Hippocampal formation (tissue), 2 donors: ENCODE measurements at places on chromosomes 4 and X.

DNA sequence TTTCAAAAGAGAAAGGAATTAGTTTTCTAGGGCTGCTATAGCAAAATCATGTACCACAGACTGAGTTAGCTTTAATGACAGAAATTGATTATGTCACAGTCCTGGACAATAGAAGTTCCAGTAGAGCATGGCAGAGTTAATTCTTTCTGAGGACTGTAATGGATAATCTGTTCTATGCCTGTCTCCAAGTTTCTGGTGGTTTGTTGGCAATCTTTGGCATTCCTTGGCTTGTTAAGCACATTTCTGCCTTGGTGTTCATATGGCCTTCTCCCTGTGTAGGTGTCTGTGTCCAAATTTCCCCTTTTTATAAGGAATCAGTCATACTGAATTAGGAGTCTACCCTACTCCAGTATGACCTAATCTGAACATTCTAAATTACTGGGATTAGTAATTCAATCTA is 336.1 kb upstream of the PABPC4L start:
- no peak for DNase-seq

DNA sequence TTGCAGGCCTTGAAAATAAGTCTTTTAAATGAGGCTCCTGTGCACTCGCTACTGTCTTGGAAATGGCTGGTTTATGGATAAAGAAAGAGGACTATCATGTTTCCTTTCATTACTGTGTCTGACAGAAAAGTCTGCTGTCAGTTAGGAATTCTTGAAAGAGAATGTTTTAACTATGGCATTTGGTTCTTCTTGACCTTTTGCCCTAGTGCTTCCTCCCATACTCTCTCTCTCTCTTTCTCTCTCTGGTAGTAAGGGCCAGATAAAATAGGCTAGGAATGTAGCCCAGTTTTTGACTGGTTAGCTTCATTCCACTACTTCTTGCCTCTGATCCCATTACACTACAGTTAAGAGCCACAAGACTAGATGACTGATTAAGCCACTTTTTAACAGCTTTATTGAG is 29.8 kb downstream of the YY2 start:
- no peak for DNase-seq

GRCh38 chrX:54891573-54891972 is 29.1 kb upstream of the TRO start:
- no peak for DNase-seq

DNA sequence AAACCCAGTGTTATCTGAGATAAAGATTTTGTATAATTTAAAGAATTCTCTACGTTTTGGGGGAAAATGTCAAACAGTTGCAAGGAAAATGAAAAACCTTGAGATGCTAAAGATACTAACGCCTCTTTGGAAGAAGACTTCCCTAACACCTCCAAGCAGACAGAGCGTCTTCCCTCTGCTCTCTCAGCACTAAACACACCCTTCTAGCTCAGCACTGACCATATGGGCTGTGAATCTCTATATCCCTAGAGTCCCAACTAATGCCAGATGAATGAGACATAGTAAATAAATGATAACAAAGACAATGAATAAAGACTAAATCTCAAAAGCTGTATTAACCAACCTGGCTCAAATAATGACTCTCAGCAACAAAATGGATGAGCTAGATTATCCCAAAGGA is 13.3 kb downstream of the FUNDC1 start:
- DNase-seq, result no peak
